ENCODE measurements at places on chromosomes 1 and 21.

GRCh38 chr1:89363638-89364536, at the start of gene GBP6:
TSS of gene GBP6 (plus strand) at chr1:89364059. CDS start at chr1:89368552, 4,493 bp downstream.
- DNase-seq = no peak

- peak; percentile 68 for DNase-seq
Measured at GRCh38 chr21:36149788-36150711, 6.6 kb upstream of the DOP1B start.

DNA sequence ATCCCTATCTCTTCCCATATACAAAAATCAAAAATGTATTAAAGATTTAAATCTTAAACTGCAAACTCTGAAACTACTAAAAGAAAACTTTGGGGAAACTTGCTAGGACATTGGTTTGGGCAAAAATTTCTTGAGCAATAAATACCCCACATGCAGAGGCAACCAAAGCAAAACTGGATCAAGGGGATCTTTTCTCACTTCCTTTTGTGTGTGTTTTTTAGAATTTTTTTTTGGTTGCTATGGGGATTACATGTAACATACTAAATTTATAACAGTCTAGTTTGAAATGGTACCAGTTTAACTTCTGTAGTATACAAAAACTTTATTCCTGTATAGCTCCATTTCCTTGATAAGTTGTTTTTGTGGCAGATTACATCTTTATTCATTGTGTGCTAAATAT, 16.8 kb downstream of the MAST2 start:
- DNase-seq = no peak

DNA sequence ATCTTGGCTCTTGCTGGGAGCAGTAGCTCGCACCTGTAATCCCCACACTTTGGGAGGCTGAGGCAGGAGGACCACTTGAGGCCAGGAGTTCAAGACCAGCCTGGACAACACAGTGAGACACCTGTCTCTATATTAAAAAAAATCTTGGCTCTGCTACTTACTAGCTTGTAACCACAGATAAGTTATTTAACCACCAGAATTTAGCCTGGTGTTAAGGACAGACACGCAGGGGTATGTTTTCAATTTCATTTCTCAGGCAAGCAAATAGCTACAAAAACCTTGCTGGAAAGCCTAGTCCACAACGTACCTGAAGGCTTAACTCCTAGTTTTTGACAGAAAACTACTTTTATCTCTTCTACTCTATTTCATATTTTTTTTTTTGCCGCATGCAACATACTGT, 24.8 kb upstream of the GFI1 start:
- DNase-seq = no peak

GRCh38 chr1:211068976-211069375, 65.0 kb downstream of the KCNH1 start:
- no peak for DNase-seq

- peak; percentile 92 for DNase-seq
Measured at GRCh38 chr1:94068999-94069918, 51.7 kb downstream of the ABCA4 start.

DNA sequence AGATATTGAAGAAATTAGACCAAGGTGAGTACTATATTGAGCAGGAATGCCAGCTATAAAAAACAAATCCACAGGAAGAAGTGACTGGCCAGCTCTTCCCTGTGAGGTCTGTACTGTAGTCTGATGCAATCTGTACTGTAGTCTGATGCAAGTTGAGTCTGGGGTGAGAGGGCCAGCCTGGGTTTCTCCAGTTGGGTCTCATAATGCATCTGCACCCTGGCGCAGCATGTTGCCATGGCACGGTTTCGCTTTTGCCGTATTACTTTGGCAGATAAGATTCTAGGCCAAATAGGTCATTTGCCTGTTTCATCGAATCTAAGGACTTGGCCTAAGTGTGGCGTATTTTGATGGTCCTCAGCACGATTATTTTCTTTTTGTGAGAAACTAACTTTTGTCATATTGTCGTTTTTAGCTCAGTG, 24.4 kb upstream of the PGD start:
- DNase-seq = no peak

GRCh38 chr1:27621051-27621920, 13.7 kb downstream of the FGR start:
- no peak for DNase-seq

- no peak for DNase-seq
Measured at GRCh38 chr1:8516793-8517556, 199.1 kb downstream of the SLC45A1 start.

GRCh38 chr1:108182959-108183700, 17.0 kb downstream of the SLC25A24 start:
- no peak for DNase-seq

GRCh38 chr1:157505481-157506272, 46.6 kb downstream of the FCRL5 start:
- peak; percentile 23 for DNase-seq

GRCh38 chr1:48120621-48121020, 101.9 kb upstream of the SLC5A9 start:
- DNase-seq = no peak

- no peak for DNase-seq
Measured at GRCh38 chr1:34474566-34474965, 280.3 kb upstream of the GJB5 start.

GRCh38 chr1:197224160-197224559, 43.9 kb upstream of the CRB1 start:
- no peak for DNase-seq

DNA sequence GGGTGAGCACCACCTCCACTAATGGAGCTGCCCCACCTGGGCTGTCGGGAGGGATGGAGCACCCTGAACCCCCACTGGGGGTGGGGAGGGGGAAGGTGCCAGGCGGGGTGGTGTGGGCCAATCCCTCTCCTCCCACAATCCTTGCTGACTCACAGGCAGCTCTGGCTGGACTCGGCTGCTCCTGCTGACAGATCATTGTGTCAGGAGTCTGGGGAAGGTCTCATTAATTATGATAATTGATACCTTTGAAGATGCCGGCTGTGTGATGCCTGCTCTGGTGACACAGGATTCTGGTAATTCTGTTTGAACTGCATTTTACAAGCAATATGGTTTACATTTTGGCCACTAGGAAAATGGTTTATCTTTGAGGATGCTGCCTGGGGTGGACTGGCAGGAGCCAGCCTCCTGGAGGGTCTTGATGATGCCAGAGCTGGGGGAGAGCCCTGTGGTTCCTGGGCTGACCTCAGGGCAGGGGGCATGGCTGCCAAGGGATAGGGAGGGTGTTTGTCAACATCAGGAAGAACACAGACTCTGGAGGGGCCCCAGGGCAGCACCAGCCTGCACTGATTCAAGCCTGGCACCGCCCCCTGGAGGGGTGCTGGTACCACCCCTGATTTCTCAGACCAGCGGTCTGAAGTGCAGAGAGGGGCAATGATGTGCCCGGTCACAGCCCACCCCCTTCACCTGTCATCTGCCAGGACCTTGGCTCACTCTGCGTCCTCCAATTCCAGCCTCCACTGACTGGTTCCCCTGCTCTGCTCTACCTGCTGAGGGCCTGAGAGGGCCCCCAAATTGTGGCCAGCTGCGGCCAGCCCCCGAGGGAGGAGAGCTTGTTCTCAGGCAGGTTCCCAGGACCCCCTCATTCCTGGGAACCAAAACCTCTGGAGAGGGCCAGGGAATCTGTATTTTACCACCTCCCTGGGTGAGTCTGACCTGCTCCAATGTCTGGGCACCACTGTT, 338.8 kb downstream of the MATN1 start:
- DNase-seq = no peak

DNA sequence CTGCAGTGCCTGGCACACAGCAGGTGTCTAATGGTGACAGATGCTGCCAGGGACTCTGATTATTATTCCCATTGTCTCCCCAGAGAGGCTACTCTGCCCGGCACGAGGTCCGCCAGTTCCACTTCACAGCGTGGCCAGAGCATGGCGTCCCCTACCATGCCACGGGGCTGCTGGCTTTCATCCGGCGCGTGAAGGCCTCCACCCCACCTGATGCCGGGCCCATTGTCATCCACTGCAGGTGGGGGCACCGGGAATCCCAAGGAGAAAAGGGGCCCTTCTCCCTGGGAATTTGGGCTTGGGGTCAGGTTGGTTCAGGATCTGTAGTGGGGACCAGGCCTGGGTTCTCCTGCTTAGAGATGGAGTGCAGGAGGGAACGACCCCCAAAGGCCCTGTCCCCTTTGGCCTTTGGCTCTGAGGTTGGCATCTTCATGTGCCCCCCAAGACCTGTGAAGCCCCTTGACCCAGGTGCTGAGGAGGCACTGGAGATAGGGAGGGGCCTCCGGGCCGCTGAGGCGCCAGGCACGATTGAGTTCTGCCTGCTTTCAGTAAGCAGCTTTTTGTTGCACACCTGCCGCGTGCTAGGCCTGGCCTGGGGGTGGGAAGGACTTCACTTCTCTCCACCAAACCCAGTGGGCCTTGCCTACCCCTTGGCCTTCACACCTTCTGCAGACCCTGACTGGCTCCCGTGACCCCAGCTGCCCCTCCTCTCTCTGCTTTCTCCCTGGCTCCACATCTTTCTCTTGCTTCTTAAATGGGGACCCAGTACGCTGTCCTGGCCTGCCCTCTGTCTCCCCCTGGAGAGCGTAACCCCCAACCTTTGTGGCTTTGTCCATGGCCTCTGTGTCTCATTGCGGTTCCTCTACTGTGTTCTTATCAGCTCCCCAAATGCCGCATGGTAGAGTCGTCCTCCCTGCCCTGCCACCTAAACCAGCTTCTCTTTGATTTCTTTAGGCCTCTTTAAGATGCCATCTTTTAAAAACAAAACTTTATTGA, 76.4 kb downstream of the PTPRU start:
- DNase-seq = no peak
